ENCODE measurements at places on chromosomes 7 and 10.

DNA sequence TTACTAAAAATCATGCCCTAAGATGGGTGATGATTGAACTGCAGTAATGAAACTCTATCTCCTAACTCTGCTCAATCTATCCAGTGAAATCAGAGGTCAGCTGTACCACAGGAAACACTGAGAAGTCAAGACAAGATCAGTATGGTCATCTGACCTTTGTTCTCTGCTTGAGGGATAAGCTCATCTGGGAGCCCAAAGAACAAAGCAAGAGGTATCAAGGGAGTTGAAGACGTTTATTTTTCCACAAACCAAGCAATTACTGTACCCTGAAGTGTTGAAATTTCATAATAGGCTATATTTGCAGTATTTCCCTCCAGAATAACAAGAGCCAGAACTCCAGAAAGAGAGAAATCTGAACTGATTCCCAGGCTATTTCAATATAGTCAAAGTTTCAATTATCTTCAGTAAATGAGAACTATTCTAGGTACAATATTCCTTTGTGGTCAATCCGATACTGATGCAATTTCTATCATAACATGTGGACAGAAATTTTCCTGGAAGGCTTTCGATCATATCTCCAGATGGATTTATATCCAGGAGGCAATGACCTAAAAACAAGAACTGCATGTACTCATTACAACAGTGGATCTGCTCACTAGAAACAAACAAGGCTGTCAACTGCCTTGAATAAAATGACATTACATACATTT lies 345.3 kb downstream of the TNS3 start:
- no peak for DNase-seq

DNA sequence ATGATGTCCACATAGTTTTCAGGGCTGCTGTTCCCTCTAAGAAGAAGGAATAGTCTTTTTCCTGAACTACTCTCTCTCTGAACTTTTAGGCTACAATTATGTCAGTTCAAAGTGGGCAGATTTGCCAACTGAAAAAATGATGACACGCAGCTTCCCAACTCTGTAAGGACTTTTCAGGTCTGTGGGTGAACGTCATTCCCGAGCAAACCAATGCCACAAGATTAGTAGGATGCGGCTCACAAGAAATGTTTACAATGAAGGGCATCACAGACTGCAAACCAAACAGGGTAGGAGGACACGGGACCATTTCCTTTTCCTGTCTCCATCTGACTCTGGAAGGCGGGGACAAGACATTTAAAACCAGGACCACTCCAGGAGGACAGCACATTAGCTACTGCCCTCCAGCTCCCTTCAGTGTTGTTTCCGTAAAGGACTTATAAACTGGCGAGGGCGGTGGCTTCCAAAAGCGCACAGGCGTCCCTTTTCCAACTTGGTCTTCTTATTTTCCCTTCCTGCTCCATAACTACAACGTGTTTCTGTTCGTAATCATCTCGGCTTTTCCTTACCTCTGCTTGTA lies 539 bp upstream of the MKLN1 start:
- no peak for DNase-seq

DNA sequence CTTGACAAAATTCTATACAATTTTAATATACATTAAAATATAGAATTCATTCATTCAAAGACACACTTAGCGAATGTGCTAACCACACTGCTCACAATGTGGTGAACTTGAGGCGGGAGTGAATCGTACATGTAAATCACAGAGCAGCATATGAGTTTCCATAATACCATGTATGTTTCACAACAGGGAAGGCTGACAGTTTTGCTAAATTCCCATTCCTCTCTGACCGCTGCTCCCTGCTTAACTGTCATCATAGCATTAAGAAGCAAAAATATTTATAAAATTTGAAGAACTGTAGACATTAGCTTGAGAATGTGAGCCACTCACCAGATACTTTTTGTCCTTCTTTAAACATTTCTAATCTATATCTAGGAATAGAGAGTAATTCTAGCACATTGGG lies 763.3 kb downstream of the MAGI2 start:
- DNase-seq: no peak

DNA sequence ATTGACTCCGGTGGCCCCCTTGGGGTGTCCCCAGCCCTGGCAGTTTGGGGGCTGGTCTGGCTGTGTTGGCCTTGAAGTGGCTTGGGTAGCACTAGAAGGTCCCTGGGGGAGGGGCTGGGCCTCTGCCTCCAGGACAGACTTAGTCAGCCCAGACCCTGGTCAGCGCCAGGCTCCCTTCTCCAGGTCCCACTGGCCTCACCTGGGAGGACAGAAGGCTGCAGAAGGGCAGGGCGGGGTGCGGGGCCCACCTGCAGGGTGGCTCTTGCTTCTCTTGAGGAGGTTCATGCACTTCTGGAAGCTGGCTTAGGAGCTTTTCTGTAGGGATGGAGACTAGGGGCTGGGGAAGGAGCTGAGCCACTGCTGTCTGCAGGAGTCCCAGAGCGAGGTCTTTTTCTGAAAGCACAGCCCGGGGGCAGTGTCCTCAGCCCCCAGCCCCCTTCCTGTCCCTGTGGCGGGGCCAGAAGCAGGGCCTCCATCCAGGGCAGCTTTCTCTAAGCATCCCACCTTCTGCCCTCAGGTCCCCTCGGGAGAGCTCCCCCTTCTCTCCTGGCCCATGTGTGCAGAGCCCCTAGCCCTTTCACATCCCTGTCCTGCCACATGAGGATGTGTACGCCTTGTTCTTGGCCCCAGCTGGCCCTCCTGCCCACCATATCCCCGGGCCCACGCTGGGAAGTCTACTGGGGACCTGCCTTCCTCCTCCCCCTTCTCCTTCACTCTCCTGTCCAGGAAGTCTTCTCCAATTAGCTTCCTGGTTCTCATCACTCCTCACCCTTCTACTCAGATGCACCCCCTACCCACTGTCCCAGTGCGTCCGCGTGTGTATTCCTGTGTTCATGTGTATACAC lies 11.0 kb downstream of the TBATA start:
- DNase-seq: no peak

- DNase-seq: no peak
These were observed 6.0 kb downstream of the NODAL start for GRCh38 chr10:70435241-70436085.

DNA sequence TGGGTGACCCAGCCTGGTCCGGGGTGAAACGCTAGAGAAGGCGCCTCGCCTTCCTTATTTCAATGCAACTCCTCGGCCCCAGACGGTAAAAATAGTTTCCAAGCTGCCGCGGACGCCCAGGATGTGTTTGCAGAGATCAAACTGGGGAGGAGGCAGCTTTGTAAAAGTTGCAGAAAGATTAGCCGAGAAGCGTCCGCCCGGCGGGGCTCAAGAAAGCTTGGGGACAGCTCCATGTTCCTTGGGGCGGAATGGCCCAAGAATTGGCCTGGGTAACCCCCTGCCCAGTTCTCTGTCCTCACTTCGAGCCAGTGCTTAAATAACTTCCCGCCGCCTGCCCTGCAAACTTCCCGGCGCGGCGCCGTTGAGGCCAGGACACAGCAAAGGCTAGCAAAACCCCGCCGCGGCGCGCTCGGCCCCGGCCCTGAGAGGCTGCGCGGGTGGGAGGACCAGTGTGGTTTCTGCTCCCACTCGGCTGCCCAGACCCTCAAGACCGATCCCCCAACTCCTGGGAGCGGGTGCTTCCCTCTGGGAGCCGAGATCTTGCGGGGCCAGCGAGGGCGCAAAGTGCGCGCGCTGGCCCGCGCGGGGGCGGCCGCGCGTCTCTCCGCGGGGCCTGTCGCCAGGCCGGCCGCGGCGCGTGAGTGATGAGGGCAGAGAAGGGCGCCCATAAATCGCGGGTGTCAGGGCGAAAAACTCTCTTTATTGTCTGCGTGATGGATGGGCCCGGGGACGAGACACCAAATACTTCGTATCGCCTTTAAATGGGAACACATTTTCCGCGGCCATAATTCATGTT lies 6.3 kb upstream of the ZNF503 start:
- DNase-seq: no peak

DNA sequence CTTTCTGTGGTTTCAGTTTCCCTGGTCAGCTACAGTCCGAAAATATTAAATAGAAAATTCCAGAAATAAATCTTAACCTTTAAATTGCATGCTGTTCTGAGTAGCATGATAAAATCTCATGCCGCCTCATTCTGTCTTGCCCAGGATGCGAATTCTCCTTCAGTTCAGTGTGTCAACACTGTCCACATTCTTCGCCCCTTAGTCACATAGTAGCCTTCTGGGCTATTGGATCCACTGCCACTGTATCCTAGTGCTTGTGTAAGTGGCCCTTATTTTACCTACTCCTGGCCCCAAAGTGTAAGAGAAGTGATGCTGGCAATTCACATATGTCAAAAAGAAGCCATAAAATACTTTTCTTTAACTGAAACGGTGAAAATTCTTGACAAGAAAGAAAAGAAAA lies 129.6 kb downstream of the ZWINT start:
- no peak for DNase-seq

- DNase-seq: no peak
These were observed 82.8 kb downstream of the AHCYL2 start for GRCh38 chr7:129307592-129307991.

- no peak for DNase-seq
These were observed 50.5 kb upstream of the COBL start for GRCh38 chr7:51366930-51367613.

- no peak for DNase-seq
These were observed 108.3 kb upstream of the FEZF1 start for GRCh38 chr7:122412883-122413282.

DNA sequence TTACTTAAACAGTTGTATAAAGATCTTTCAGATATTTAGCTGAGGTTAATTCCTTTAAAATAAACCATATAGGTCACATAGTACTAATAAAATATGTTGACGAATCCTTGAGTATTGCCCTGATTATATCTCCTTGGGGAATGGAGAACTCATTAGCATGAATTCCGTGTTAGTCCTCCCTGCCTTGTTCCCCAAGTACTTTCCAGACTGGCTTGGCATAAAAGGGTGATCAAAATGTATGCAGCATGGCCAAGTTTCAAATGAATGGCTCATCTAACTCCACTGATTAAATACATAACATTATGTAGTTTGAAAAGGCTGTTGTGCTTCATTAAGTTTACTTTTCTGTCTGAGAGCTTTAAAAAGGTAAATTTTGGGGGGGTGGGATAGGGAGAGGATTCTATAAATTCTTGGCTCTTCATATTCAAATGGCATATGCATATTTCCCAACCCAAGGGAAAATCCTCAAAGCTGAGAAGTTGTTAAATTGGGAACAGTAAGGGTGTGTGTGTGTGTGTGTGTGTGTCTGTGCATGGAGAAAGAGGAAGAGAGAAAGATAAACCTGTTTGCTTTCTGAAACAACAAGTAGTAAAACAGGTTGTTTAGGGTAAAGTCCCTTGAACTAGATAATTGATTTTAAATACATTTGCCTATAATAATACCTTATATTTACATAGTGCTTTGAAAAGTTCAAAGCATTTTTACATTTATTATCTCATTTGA lies 4.8 kb upstream of the ADD3 start:
- DNase-seq: no peak

- no peak for DNase-seq
These were observed 91.8 kb downstream of the PTPRN2 start for GRCh38 chr7:158495786-158496185.

- no peak for DNase-seq
These were observed 87.4 kb downstream of the BUB3 start for GRCh38 chr10:123241391-123242141.

DNA sequence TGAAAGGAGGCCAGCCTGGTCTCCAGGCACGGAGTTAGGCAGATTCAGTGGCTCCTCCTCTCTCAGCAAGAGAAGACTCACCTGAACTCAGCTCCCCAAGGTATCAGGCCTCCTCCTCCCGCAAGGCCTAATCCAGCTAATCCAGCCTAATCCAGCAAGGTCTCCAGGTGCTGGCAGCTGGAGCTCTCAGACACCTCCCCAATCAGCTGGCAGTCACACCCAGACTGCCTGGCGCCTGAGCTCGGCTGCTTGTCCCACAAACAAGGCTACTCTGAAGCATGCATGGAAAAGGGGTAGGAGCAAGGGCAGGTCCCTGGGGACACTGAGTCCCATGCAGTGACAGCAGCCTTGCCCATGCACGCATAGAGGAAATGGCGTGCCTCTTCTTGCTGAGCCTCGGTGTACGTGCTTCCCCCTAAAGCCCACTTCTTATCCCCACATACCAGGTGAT lies 3.3 kb upstream of the OPN4 start:
- DNase-seq: no peak

GRCh38 chr10:48523212-48523819 lies 81.6 kb downstream of the ARHGAP22 start:
- DNase-seq: no peak

DNA sequence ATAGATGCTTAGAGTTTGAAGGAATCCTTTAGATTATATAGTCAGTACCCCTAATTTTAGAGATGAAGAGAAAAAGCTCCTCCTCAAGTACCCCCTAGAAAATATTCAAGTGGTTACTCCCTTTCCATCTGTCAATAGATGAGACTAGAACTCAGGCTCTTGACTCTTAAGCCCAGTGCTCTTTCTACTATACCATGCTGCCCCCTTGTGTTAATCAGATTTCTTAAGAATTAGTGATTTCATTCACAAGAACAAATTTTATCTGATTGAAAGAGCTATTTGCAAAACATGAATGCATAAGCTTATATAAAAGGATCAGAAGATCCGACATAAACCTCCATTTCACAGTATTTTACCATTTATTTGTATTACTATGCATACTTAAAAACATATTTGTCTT lies 179.3 kb downstream of the TFEC start:
- DNase-seq: no peak

DNA sequence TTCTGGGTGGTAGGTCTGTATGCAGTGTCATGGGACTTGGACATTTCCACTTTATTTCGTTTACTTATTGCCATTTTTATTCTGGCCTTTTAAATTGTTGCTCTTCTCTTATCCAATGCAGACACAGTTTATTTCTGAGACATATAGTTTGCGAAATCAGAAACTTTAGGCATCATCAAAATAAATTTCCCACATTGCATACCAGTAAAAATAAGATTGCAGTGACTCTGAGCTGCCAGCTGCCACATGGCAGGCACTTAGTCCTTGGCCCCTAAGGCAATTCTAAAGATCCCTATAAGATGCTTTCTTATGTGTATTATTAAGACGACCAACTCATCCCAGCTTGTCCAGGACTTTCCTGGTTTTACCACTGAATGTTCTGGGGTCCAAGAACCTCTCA lies 81.8 kb upstream of the ANKRD1 start:
- DNase-seq: no peak

DNA sequence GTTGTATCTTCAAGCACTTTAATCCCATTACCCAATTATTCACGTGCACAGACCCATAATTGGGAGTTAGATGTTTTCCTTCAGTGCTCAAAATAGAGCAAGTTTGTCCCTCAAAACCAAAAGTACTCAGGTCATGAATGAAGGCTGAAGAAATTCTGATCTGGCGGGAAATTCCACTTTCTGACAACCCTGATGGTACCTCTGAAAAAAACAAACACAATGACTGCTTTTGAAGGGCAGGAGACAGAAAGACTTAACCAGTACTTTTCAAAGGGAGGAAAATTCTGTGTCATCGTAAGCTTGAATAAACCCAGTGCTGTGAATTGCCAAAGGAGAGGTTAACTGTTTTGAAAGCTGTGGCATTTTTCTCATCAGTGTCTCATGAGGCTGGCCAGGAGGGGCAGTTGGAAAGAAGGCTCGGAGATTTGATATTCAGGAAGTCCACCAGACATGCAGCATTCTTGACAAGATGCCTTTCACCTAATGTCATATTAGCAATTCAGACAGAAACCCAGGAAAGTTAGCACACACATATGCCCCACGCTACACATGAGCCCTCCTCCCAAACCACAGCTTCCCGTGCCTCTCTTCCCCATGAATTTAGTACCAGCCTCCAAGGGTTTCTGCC lies 347.0 kb downstream of the KCNMA1 start:
- DNase-seq: no peak

- DNase-seq: no peak
These were observed 15.4 kb downstream of the NPFFR1 start for GRCh38 chr10:70268376-70268775.

- no peak for DNase-seq
These were observed 15.2 kb downstream of the MYO1G start for GRCh38 chr7:44963364-44964290.

Data from stimulated activated CD8-positive, alpha-beta memory T cell treated with anti-CD3 and anti-CD28 coated beads, Interleukin-4, amount 100 ng/mL, for 4 hours (primary cell).